ENCODE measurements at places on chromosomes 5 and 9.
A peak's percentile ranks its signal among the peaks of the same experiment; 100 is the strongest.

DNA sequence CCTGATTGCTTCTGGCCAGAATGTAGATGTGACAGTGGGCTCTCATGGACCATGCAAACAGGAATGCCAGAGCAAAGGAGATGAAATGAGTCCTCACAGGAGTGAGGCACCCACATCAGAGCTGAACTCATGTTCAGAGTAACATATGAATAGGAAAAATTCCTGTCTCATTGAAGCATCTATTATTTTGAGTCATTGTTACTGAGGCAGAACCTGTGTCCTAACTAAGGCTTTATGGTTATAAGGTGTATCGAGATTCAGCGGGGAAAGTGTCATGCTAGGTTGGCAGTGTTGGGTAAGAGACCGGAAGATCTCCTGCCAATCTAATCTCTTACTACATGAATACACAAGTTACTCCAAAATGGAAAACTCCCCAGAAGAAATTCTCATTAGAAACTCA lies 304.1 kb downstream of the TRPM3 start:
- DNase-seq = no peak

- DNase-seq = no peak
These were observed 277.8 kb downstream of the RAB3C start for GRCh38 chr5:58860680-58861079.

DNA sequence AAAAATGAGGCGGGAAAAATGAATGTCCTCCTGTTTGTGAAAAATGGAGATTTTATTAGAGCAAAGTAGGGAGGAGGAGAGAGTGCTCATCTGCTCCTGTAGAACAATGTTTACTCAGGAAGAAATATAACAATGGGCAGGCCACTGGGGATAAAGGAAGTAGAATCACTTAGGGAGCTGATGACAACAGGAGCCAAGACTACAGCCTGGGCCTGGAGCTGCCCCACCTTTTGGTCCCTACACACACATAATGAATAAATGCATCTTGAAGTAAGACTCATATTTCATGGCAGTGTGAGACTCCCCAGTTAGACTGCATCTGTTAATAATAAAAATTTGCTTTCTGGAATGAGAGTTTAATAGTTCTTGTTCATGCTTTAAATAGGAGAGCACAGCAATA lies 1939.8 kb downstream of the EFNA5 start:
- no peak for DNase-seq

DNA sequence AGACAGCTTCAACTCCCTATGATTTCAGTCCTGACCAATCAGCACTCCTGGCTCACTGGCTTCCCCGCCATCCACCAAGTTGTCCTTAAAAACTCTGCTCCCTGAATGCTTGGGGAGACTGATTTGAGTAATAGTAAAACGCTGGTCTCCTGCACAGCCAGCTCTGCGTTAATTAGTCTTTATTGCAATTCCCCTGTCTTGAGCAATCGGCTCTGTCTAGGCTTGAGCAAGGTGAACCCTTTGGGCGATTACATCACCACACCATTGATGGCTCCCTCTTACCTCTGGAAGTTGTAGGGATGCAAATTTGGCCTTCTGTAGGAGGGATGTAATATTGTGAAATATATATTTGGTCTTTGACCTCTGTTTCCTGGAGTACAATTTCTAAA lies 2.9 kb upstream of the SLC23A1 start:
- no peak for DNase-seq

GRCh38 chr5:102119252-102119651 lies 176.8 kb downstream of the SLCO4C1 start:
- no peak for DNase-seq

DNA sequence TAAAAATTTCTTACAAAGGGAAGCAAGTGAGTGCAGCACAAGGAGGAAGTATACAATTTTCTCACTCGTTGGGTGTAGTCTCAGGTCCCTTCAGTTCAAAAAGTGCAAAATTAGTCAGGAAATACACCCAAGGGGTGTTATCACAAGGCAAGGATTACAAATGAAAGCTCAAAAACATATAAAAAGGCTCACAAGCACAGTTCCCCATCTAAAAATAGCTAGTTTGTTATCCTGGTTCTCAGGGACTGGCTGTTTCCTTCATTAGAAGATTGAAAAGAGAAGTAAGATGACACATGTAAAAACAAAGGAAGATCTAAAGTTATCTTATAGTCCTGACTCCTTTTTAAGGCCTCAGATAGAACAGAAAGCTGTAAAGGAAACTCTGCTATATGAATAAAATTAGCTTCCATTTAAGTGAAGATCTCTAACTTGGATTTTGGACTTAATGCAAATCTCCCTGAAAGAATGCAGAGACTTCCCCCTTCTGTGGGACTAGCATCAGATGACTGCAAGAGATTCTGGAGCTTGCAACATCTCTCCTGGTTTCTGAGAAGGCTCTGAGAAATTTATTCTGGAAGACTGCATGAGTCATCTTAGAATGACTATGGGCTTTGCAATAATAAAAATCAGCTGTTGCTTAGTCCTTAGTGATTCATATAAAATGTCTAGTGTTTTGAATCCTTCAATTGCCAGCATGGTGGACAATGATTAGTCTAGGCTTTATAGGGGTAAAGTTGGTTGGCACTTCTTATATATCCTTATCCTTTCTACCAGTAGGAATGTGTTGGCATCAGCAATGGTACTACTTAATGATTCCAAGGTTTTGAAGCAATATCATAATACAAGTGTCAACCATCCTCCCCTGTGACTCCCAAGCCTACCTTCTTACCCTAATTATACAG lies 25.4 kb downstream of the DAB2 start:
- no peak for DNase-seq

- DNase-seq = no peak
These were observed 124.0 kb downstream of the GNAQ start for GRCh38 chr9:77907585-77907984.

DNA sequence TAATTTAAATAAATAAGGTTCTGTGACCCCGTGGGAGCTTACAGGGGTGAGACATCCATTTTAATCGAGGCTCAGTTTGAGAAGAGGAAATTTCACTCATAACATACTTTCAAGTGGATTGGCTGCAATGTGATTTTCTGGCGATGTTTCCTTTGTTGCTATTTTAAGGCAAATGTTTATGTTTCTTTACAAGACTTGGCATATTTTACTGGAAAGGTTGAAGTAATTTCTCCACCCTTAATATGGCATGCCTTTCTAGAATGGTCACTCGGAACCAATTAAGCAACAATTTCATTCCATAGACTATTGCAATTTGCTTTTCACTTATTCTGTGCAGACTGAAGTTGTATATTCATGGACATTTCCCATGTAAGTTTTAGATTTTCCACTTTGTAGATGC lies 438.0 kb upstream of the WWC1 start:
- no peak for DNase-seq

GRCh38 chr5:168976311-168976970 lies 324.5 kb downstream of the SLIT3 start:
- DNase-seq = no peak

DNA sequence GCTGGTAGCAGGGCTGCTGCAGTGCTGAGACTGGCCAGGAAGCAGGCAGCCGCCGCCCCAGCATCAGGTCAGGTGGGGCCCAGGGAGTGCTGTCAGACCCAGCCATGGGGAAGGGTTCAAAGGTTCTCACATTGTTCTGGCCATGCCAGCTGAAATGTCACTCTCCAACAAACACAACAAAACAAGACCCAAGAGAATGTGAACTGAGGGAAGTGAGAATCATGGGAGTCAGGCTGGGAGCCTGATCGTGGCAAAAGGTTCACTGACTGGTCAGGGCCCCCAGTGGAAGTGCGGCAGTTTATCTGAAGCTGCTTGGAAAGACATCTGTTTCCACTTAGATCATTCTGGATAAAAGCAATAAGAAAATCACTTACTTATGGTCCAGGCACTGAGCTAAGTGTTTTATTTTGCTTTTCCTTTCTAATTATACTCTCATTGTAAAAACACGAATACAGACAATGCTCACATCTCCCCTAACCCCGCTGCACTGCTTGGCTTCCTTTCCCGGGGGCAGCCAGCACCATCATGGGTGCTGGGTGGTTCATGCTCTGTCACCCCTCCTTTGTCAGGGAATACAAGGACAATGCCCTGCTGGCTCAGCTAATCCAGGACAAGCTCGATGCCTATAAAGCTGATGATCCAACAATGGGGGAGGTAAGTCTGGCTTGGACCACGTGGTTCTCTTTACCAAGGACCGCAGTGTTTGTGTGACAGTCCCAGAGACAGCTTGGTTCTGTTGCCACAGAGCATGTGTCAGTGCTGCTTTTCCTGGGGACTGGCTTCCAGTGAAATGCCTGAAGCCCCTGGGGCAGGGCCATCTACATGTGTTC lies 41.9 kb upstream of the CFAP157 start:
- no peak for DNase-seq

DNA sequence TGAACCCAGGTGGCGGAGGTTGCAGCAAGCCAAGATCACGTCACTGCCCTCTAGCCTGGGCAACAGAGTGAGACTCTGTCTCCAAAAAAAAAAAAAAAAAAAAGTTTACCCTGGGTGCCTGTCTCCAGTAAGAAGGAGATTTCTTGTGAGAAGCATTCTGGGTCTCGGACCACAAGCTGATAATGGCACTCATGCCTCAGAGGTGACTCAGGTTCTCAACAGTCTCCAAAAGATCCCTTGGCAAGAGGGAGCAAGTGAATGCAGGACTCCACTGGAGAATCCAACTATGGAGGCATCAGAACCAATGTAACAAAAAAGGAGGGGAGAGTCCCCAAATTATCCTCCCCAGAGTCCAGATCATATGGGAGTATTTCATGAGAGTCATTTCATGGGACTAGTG lies 106.0 kb upstream of the LRRTM2 start:
- no peak for DNase-seq

DNA sequence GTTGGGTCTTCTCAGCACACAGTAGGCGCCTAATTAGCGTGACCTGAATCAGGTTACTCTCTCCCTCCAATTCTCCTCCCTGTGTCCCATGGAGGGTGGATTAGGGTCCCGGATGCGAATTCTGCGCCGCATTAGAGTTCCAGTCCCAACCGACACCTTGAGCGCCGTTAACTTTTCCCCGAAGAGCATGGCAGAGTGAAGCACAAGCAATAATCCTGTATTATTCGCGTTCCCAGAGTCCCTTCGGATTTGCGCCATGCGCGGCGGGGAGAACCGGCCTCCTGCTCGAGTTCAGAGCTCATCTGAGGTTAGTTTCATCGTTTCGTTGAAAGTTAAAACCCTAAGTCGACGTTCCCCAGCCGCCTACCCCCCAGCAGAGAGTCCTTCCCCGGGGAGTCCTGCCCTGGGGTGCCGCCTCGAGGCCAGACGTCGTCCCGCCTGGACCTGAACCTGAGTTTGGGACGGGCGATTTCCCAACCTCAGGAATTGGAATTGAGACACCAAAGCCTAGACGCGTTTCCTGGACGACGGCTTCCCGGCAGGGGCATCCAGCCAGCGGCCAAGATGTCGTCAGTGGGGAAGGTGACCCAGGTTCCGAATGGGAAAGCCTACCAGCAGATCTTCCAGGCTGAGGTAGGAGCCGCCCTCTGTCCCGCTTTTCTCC lies at the start of gene CCDC180:
CCDC180 (plus strand) TSS at position 160 of the 664 bp plus-strand sequence; CDS start at position 565, 405 bp downstream.
- DNase-seq = no peak

GRCh38 chr9:27561685-27562084 lies 11.6 kb downstream of the C9orf72 start:
- DNase-seq = no peak

DNA sequence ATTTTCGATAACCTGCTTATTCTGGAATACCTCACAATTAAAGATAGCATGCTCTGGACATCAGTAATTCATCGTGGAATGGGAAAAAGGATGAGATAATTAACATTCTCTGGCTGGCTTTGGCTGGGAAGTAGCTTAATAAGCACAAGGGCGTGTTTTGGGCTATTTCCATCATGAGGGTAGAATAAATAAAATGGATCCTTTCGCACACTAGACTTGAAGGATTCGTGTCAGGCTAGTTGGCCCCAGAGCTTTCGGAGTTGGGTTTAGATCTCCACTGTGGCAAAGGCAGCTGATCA lies 151.2 kb upstream of the ADRA1B start:
- no peak for DNase-seq

GRCh38 chr9:115850548-115851304 lies 302.9 kb upstream of the PAPPA start:
- no peak for DNase-seq

DNA sequence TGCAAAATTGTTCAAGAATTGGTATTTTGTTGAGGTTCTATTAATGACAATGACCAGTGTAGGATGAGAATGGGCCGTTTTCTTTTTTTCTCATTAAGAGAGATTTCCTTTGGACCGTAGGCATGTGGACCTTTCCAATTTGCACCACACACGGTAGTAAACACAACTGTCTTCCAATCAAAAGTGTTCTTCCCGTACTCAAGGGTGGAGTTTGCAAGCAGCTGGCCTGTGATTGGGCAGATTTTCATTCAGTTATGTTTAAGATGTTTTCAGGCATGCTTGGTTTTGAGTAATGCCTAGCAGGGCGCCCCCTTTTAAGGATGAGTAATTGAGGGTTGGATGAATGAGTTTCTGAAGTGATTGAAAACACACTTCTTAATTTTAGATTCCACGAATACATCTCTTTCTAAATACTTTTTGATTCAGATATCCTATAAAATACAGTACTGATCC lies 2.5 kb downstream of the KDM3B start:
- no peak for DNase-seq

GRCh38 chr5:78644129-78644528 lies 4.4 kb downstream of the LHFPL2 start:
- no peak for DNase-seq

- DNase-seq = peak; percentile 84
These were observed 7.3 kb upstream of the BARHL1 start for GRCh38 chr9:132575005-132575609.

- DNase-seq = peak; percentile 5
These were observed 236.0 kb upstream of the IRX1 start for GRCh38 chr5:3359642-3360041.

DNA sequence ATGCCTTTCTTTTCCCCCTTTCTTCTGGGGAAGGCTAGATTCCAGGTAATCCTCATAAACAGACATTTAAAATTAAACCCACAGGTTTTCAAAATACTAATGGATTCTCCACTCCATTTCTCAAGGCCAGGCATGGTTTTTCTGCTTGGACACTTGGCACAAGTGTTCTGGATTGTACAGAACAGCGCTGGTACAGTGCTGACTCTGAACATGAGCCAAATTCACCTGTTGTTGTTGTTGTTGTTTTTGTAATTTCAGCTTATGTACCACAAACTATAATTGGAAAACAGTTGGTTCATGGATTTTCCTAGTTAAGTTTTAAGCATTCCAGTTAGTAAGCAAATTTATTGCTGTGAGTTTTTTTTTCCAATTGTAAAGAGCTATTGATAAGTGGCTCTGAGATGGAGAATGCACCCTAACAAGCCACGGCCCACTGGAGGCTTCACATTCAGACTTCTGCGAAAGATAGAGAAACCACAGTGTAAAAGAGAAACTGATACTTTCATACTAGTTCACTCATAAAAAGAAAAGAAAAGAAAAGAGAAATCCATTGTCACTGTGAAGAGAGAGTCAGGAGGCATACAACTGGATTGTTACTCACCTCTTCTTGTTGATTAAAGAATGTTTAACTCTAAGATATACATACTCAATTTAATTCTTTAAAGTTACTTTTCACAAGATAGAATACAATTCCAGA lies 16.2 kb upstream of the ITGA1 start:
- DNase-seq = no peak

- no peak for DNase-seq
These were observed 204.8 kb upstream of the PIK3R1 start for GRCh38 chr5:68010740-68011139.

All from NCI-H774 (cell line).